ENCODE measurements at places on chromosomes 1 and 21.

DNA sequence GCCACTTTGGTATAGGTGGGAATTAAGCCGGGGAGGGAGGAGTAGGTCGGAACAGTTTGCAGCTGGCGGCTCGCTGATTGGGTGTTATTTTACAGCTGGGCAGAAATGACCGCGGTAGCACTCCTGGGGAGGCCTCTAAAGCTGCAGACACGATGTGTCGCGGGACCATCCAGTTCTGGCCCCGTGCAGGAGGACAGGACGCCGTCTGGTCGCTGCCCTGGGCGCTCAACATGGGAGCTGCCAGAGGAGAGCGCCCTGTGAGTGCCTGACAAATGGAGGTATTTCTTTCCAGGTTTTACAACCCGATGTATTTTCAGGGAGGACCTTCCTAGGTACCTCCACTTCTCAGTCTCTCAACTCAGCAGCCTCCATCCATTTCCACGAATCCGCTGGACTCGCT is 46.2 kb downstream of the CDC7 start:
- DNase-seq = no peak

DNA sequence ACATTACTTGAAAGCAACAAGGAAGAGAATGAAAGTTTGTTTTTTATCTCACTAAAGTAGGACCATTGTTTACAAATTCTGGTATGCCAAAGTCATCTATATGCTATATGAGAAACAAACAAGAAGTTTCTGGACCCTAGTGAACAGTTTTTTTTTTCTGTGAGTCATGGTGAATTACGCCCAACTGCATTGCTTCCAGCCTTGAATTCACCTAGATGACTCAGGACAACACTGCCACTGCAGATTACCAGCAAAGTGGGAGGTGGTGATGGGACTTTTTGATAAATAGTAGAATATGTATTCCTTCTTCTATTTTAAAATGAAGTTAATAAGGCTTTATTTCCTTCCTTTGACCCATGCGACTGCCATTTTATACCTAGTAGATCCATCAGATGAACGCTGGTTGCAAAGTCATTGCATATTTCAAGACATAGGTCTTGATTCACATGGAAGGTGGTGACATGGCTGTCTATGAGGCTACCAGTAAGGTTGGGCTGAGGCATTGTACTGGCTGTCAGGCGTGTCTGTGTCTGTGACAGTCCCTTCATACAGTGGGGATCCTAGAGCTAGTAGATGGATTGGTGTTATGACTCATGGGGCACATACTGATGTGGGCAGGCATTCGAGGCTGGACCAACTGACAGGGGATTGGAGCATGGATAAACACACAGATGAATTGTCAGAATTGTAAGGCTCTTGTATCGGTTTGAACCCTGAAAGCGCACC is 49.1 kb upstream of the APOBEC4 start:
- DNase-seq = no peak

GRCh38 chr1:158105352-158106095 is 75.2 kb upstream of the CD1D start:
- no peak for DNase-seq

GRCh38 chr1:48540587-48540986 is 68.6 kb upstream of the SPATA6 start:
- no peak for DNase-seq

- DNase-seq = no peak
These were observed 39.5 kb upstream of the ZNF124 start for GRCh38 chr1:247211339-247211738.

GRCh38 chr1:113434874-113435175 is 44.5 kb downstream of the MAGI3 start:
- no peak for DNase-seq

GRCh38 chr1:207333009-207333600 is 11.6 kb downstream of the CD55 start:
- DNase-seq = no peak

DNA sequence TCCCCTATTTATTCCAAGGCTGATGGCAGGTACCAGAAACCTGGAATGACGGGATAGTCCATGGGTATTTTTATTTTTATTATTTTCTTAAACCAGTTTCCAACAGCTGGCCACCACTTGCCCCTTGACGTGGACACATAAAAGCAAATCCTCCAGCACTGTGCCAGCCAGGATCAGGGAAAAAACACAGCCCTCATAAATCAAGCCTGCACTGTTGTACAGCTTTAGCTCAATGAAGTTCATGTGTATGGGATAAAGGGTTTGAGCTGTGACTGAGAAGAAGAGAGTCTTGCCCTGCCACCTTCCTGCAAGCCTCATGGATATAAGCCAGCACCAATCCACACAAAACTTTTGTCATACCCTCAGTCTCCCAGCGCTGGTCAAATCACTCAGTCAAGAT is 303.8 kb upstream of the SPAG17 start:
- no peak for DNase-seq

DNA sequence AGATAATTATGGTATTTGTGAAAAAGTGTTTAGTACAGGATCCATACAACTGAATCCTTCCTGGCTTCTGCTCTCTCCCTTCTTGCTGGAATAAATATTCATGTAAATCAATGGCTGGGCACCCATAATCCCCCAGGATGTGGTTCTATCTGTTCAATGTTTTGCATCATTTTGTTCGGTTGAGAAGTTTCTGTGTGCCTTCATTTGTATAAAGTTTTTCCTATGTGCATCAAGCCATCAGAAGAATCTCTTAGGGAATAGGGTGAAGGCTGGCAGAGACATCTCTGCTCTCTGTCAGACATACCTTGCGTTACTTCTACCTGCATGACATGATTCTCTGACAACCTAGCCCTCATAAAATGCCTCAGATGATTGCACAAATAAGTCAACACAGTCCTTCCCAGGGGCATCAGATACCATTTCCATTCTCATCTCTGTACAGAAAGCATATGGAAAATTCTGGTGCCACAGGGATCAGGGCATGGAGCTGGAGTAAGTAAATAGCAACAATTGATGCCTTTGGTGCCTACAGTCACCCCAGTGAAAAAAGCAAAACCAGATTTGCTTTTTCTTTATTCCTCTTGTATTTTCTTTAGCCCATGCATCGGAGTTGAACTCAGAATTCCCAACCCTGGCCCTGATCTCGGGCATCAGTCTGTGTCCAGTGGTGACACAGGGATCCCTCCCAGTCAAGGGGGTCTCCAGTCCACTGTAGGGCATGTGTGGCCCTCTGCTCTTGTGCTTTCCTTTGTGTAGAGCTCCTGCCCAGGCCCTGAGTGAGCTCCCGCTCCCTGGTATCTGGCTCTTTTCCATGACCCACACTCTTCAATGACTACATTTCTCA is 39.7 kb upstream of the ATP1A1 start:
- no peak for DNase-seq

GRCh38 chr1:41741244-41741643 is 177.5 kb downstream of the HIVEP3 start:
- DNase-seq = no peak

DNA sequence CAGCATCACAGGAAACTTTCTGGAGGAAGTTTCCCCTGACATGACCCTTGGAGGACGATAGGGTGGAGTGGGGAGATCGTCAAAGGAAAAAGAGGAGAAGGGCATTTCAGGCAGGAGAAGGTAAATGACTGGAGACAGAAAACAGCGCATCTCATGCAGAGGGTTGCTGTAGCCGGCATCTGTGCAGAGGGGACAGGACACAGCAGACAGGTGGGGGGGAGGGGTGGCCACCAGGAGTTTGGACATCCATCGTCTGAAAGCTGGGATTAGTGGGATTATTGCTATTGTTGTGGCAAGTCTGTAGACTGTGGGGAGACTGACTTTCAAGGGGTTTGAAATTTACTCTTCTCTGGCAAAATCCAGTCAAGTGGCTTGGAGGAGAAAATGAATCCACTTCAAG is 463.9 kb downstream of the OMA1 start:
- DNase-seq = no peak

- DNase-seq = no peak
These were observed 52.3 kb downstream of the SPATA46 start for GRCh38 chr1:162324396-162324795.

DNA sequence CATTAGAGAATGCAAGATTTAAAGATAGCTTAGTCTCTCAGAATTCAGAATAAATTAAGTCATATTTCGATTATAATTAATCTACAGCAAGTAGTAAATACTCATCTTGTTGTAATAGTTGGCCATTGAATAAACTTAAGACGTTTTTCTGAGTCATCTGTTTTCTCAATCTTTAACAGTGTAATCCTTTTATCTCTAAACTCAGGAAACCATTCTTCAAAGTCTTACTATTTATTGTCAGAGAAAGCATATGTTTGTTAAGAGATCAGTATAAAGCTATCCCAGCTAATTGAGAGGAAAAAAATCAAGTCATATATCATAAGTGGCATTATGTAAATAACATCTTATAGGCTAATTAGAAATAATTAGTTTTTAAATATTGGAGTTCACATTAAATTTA is 201.2 kb upstream of the ADAMTS5 start:
- no peak for DNase-seq

All from activated CD4-positive, CD25-positive, alpha-beta regulatory T cell (primary cell).